Amniotic epithelial cell (primary cell): ENCODE measurements at places on chromosomes 16 and 17.

GRCh38 chr17:57910462-57911420 is 44.5 kb downstream of the CUEDC1 start:
- DNase-seq = no peak

DNA sequence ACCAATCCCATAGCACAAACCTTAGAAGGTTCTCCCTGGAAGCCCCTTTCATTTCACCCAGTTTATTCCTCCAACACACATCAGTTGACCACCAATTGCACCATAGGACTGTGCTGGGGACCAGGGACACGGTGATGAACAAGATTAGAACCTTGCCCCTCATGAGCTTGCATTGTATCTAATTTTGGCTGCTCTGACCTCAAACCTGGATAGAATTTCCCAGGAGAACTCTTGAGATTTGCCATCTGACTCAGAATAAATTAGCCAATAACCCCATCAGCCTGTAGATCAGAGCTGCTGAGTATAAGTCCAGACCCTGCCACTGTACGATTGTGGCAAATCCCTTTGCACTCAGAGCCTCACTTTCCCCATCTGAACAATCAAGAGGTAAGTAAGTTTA is 52.1 kb downstream of the CDH11 start:
- DNase-seq = peak; percentile 26

DNA sequence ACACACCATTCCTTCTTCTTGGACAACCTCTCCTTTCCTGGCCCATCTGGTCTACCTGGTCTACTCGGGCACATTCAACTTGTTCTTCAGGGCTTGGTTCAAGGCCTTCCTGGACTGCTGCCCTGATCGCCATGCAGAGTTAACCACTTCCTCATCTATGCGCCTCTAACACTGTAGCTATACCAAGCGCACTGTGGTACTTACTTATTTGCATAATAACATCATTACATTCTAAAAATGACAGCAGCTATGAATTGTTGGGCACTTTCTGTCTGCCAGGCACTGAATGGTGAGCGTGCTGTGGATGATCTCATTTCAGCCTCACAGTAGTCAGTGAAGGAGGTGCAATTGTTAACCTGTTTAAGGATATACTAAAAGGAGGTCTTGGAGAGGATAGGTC is 66.9 kb upstream of the SDK2 start:
- no peak for DNase-seq

GRCh38 chr17:78484271-78485246 is 92.6 kb downstream of the DNAH17 start:
- DNase-seq = no peak

GRCh38 chr16:57534337-57534880 is 2.0 kb downstream of the CCDC102A start:
- DNase-seq = no peak

DNA sequence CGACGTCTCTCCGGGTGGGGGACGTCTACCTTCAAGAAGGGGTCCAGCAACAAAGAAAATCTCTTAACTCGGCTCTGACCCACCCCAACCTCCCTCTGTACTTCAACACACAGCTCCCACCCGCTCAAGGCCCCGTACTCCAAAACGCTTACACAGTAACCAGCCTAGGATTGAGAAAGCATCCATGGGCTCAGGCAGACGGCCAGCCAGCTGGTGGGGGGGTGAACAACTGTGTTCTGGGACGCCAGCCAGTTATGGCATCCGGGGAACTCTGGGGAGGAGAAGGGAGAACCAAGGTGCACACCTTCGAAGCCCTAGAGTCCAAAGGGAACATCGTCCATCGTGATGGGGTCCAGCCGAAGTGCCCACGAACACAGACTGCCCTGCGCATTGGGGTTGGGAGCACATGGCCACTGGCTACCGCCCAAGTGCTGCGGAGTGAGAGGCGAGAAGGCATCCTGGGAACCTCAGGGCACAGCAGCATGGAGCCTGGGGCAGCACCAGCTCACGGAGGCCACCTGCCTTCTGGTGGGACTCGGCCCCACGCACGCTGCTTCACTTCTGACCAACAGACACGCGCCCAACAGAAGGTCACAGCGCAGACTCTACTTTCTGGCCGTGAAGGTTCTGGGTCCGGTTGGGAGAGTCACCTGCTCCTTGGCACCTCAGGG is 14.3 kb downstream of the SLC16A3 start:
- DNase-seq = peak; percentile 89

GRCh38 chr17:7781429-7781828 is 52.6 kb upstream of the KDM6B start:
- peak; percentile 47 for DNase-seq

- no peak for DNase-seq
Observed at GRCh38 chr17:410543-411401, 58.2 kb upstream of the RPH3AL start.

DNA sequence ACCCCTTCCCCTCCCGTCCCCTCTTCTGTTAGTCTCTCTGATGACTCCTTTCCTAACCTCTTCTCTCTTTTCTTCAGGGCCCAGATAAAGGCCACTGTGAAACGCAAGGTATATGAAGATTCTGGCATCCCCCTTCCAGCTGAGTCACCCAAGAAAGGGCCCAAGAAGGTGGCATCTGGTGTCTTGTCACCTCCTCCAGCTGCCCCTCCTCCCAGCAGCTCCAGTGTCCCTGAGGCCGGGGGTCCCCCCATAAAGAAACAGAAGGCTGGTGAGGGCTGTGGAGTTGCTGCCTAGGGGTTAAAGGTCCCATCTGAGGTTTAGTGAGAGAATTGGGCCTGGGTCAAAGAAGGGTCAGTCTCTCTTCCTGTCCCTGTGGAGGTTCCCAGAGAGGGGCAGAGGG is 4.0 kb downstream of the RNASEK start:
- no peak for DNase-seq

DNA sequence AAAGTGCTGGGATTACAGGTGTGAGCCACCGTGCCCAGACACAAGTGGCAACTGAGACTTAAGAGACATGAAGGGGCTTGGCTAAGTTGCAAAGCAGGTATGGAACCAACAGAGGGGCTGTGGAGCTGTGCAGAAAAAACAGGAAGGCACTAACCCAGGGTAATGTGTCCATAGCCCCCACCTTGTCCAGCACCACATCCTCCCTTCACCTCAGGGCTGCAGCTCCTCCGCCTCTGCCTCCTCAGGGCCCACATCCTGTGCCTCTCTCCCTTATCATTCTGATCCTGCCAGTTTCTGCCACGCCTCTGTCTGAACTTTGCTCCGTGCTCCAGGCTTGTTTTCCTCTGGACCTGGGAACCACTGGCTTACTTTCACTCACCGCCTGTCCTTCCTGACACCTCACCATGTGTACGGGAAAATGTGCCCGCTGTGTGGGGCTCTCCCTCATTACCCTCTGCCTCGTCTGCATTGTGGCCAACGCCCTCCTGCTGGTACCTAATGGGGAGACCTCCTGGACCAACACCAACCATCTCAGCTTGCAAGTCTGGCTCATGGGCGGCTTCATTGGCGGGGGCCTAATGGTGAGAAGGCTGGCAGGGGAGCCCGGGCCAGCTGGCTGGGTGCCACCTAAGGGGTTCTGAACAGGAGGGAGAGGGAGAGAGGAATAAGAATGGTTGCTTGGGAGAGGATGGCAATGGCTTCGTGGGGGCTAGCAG is at the start of gene TM4SF5:
TM4SF5 (plus strand) TSS at position 368 of the 716 bp plus-strand sequence; CDS start at position 405, 37 bp downstream.
- no peak for DNase-seq

DNA sequence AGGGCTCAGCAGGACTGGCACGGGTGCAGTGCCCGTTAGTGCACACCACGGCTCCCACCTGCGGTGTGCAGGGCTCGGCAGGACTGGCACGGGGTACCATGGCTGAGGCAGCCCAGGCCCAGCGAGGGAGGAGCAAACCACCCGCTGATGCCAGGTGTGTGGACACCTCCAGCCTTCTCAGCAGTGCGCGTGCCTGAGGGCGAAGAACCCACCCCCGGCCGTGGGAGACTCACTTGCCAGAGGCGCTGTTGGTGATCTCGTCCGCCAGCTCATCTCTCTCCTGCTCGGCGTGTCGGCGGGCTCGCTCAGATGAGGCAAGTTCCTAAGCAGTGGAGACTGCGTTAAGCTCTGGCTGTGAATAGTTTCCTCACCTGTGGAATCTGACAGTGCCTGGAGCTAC is 45.4 kb downstream of the NDEL1 start:
- DNase-seq = no peak

DNA sequence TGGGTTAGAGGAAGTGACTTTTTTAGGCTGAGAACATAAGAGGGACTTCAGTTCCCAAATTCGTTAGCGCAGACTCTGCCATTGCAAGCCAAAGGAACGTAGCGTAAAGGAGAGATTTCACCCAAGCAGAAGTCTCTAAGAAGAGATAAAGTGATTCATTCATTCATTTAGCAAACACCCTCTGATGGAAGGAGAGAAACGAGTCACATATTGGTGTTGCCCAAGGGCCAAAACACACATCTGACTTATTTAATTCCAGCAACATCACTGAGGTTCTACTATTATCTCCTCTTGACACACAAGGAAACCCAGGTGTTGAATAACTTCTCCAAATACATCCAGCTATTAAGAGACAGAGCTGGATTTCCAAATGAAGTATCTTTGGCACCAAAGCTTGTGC is 85.7 kb upstream of the CACNG3 start:
- DNase-seq = no peak

GRCh38 chr16:22022151-22022550 is 14.2 kb downstream of the MOSMO start:
- no peak for DNase-seq

- no peak for DNase-seq
Observed at GRCh38 chr16:57112403-57113041, 20.1 kb downstream of the CPNE2 start.

- no peak for DNase-seq
Observed at GRCh38 chr17:46822388-46822921, 4.0 kb upstream of the WNT3 start.

GRCh38 chr17:19286751-19287341 is 49.7 kb downstream of the EPN2 start:
- no peak for DNase-seq

DNA sequence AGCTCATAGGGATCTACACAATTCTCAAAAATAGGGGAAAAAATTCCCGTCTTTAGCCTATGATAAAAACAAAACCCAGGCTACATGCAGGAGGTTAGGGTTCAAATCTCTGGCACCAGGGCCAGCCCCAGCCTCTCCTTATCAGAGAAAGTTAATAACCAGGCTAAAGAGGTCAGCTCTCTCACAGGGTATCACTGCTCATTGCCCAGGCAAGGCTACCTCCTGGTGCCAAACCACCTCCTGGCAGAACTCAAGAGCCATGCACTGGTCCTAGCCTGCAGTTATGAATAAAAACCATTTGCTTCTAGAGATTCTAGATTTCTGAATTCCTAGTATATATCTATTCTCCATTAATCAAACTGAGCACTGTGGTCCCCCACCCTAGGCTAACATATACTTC is 65.8 kb downstream of the CREBBP start:
- no peak for DNase-seq

DNA sequence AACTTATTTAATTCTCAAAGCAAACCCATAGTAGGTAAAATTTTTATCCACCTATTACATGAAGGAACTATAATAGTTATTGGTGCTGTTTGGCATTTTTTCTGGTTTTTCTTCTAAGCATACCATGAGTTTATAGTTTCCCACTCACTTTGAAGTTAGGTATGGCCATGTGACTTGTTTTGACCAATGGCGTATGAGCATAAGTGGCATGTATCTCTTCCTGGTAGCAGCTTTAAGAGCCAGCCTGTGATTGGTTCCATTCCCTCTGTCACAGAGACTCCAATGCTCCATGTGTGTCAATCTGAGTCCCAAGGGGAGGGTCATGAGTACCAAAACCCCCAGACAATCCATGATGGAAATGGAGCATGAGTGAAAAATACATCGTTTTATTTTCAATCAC is 282.9 kb upstream of the N4BP1 start:
- no peak for DNase-seq

- DNase-seq = no peak
Observed at GRCh38 chr16:84574191-84574590, 43.7 kb downstream of the COTL1 start.

- DNase-seq = no peak
Observed at GRCh38 chr17:8847891-8848290, 19.6 kb downstream of the PIK3R6 start.

DNA sequence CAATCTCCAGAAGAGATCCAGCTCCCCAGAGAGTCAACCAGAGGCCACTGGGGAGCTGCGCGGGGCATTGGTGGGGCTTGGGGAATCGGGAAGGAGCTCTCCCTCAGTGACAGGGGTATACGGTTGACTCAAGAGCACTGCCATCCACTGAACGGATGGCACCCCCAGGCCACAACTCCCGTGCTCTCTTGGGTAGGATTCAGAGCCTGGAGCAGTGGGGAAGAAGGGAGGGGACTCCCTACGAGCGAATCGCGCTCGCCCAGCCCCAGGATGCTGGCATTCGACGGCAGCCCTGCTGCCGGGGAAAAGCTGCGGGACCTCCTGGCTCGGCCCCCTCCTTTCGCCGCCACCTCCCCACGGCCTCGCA is 473 bp upstream of the TPPP3 start:
- DNase-seq = no peak
